ENCODE measurements at places on chromosomes 16 and 17.

DNA sequence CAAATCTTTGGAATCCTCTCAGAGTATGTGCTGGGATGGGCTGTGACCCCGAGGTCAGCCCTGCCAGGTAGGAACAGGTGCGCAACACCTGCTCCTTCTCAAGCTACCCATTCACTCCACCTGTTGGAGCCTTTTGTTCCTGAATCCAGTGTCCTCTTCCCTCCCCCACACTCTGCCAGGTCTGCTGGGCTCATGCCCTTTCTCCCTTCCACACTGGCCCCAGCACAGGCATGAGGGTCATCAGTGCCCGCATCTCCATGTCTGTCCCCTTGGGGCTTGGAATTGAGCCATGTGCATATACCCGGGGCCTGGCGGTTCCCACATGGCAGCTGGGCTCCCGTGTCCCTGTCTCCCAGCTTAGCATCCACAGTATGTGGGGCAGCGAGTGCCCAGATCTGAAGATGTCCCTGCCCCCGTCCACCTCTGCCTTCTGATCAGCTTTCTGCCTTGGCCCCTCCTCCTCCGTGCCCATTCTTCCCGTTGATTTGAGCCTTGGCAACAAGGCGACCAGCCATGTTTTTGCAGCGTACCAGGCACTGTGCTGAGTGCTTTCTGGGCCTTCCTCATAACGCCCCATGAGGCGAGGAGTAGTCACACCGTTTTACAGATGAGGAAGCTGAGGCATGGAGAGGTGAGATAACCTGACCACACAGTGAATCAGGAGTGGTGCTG is 102.2 kb downstream of the RAP1GAP2 start:
- DNase-seq = no peak

DNA sequence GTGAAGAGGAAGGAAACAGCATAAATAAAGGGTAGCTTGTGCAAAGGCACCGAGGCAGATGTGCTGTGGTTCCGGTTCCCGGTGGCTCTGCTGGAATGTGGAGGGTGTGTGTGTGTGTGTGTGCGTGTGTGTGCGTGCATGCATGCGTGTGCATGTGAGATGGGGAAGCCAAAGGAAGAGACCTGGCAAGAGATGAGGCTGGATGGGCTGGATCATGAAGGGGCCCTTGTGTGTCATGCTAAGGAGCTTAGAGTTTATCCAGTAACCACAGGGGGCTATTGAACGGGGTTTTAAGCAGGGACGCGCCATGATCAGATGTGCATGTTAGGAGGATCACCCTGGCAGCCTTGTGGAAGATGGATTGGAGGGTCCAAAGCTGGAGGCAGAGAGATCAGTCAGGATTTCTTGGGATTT is 8.3 kb downstream of the WSCD1 start:
- no peak for DNase-seq

- DNase-seq = no peak
Observed at GRCh38 chr17:80955078-80955477, 36.6 kb upstream of the CHMP6 start.

DNA sequence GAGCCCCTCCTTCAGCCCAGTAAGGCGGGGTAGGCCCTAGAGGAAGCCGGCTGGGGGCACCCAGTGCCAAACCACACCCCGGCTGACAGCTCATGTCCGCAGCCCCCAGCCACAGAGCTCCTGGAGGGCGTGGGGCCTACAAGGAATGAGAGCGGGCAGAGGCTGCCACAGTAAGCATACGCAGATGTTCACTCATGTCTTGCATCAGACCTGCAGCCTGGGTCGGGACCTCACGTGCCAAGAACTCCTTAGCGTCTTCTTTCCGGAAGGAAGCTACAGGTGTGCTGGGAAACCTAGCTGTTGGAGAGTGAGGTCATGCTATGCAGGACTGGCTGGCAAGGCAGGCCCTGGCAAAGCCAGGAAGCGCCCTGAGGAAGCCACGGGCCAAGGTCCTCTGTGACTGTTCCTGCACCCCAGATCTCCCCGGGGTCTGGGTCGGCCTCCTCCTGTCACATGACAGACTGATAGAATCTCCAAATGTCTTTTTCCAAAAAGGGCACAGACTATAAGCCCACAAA is 1.6 kb downstream of the ZNF598 start:
- peak; percentile 89 for DNase-seq

DNA sequence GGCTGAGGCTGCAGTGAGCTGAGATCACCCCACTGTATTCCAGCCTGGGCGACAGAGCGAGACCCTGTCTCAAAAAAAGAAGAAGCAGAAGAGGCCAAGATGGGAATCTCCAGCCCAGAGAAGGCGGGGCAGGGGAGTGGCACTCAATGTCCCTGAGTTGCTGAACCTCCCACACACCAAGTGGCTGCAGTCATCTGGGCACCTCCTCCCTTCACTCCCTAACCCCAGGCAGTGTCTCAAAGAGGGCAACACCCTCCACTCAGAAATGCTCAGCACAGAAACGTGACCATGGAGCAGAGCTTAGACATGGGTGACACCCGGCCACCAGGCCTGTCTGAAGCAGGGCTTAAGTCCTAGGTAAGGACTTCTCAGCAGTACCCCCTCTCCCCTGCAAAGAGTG is 36.3 kb upstream of the BCAR1 start:
- no peak for DNase-seq

DNA sequence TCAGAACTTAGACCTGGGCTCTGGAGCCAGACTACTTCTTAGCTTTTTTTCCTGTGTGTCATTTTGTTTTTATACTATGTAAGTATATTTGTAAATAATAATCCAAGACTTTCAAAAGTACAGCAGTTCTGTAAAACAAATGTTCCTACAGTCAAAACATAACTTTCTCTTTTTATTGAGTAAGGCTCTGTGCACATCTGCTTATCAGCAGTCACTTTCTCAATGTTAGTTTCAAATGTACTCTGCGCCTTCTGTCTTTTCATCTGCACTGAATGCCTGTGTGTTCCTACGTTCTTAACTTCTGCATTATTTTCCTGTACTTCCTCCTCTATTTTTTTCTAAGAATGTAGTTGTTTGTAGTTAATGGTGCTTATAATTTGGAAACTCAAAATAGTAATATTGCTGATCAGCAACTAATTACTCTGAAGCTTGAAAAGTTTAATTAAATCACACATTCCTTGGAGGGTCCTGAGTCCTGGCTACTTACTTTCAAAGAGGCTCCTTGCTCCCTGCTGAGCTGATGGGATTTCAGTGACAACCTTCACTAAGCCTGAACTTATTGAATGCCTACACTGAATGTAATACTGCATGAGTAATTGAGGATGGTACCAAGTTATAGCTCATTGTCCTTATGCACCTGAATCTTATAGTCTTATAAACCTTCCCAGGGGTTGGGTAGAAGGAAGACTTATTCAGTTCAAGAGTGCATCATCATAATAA is 329.9 kb downstream of the KCNJ2 start:
- no peak for DNase-seq

- peak; percentile 75 for DNase-seq
Observed at GRCh38 chr16:1770328-1771187, 785 bp downstream of the NME3 start.

DNA sequence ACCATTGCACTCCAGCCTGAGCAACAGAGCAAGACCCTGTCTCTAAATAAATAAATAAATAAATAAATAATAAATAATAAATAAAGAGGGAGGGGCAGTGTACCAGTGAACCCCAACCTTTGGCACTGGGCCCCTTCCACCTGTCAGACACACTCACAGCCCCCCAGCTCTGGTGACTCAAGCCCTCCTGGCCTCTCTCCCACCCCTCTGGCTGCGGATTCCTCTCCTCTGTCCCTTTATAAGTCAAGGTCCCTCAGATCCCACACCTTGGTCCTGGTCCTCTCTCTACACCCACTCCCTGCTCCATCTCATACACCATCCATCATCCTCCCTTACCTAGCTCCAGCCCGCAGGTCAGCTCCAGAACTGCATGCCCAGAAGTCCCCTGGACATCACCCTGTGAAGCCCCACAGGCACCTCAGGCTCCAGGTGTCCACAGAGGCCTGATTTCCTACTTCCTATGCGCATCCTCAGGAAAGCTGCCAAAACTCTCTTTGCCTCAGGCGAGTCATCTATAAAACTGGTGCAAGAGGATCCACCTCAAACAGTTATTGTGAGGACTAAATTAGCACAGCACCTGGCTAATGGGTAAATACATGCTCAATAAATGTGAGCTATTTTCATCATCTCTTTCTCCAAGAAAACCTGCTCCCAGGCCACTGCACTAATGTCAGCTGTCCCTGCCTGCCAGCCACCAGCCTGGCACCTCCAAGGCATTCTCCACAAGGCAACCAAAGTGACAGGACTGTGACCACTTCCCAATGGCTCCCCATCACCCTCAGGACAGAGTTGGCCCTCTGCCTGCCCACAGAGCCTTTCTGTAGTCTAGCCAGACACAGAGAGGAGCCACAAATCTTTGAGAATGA is 46.8 kb downstream of the BEAN1 start:
- no peak for DNase-seq

GRCh38 chr16:58336332-58337089 is 41.7 kb upstream of the PRSS54 start:
- DNase-seq = peak; percentile 66

DNA sequence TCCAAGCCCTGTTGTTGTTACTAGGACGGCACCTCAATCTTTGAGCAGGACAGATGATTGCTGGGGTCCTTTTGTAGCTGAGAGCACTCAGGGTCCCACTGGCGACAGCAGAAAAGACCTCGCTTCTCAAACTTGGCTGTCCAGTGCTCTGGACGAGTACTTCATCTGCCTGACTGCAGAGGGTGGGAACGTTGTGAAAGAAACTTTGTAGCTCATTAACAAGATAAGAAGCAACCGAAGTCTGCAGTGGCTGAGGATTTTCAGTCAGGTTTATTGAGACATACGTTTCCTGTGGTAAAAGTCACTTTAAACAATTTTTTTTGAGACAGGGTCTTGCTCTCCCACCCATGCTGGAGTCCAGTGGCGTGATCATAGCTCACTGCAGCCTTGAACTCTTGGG is 191.7 kb downstream of the PRKCB start:
- DNase-seq = no peak

GRCh38 chr17:43418441-43419374 is 19.9 kb downstream of the ARL4D start:
- DNase-seq = peak; percentile 90

DNA sequence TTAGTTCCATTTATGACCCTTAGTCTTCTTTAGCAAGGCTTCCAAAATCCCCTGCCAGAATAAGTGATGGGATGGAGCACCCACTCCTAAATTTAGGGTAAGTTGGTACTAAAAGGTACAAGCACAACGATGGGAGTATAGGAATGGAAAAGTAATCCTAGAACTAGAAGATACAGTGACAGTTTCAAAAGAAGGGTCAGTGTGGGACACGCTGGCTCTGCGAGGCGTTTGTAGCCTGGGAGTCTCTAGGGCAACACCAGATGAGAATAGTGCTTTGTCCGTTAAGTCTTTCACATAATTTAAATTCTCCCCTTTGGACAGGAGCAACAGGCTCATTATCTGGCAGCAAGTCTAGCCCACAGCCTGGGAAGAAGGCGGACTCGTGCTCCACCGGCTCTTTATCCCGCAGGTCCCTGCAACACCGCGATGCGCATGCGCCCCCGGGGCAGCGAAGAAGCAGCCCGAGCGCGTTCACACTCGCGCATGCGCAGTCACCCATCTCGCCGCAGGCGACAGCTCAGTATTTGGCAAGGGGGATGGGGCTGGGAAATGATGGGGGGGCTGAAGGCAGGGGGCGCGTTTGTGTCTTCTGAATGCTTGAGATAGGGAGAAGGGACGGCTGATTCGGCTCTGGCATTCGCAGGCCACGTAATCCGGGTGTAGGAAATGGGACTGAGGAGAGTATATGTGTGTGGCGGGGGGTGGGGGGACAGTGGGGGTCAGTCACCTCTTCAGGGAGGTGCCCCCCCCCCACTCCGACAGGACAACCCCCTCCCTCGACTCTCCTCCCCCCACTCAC is 564 bp downstream of the SPOP start:
- DNase-seq = peak; percentile 89

DNA sequence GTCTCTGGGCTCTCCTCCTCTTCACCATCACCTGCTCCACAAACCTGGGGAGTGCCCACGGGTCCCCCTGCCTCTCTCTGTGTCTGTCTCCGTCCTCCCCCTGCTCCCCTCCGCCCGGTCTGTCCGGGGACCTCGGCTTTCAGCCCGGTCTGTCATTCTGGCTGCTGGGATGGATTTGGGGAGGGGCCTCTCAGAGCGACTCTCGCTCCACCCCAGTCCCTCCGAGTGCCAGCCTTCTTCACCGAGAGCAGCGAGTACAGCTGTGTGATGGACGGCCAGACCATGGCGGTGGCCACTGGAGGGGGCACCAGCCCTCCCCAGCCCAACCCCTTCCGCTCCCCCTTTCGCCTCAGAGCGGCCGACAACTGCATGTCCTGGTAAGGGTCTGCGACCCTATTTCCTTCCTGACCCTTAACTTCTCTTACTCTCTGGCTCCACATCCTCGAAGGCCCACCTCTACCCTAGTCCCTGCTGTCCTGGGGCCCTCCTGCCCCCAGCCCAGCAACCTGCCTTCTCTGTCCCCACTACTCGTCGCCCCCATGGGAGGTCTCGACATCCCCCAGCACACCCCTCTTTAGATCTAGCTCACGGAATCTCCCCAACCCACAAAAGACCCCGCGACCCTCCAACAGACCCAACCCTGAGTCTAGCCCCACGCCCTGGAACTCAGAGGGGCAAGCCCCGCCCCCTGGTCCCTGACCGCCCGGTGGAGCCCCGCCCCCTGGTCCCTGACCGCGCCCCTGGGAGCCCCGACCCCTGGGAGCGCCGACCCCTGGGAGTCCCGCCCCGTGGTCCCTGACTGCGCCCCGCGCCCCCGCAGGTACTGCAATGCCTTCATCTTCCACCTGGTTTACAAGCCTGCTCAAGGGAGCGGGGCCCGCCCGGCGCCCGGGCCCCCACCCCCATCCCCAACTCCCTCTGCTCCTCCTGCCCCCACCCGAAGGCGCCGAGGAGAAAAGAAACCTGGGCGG is 5.6 kb upstream of the CXCL16 start:
- no peak for DNase-seq

- DNase-seq = no peak
Observed at GRCh38 chr17:30534298-30534697, 57.1 kb downstream of the GOSR1 start.

- peak; percentile 55 for DNase-seq
Observed at GRCh38 chr16:71645450-71645849, 19.5 kb downstream of the MARVELD3 start.

DNA sequence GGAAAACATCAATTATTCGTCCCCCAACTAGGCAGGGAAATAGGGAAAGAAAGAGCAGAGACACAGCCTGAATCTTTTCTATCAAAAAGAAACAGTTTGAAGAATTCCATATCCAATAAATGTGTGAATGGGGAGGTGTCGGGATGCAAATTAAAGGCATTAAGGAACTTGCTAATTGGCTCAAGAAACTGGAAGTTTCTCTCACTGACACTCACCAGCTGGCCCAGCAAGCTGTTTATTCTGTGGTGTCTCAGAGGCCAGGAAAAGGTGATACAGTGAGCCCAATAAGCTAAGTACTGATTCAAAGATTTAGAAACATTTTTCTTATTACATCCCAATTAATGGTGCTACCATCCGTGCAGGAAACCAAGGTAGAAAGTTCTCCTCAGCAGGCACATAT is 104.4 kb upstream of the CLEC3A start:
- DNase-seq = no peak

DNA sequence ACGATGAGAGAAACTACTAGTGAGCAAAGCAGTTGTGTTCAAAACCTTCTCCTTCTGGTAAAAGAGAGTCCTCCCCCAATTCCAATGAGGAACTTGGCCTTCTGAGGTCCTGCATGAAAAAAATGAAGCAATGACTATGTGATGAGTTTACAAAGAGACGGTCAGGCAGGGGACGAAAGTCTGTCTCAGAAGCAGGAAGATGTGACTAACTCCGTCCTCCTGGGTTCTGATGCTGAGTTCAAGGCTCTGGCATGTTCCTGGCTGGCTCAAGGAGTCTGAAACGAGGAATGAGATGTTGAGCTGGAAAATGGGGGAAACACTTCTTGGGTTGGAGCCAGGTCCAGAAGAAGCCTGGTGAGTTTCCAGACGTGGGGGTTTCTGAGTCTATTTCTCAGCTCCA is 129.6 kb downstream of the CPPED1 start:
- peak; percentile 52 for DNase-seq

All from fibroblast of mammary gland (primary cell).